GM23338 (cell line): ENCODE measurements at places on chromosomes 4 and X.
A peak's percentile ranks its signal among the peaks of the same experiment; 100 is the strongest.

DNA sequence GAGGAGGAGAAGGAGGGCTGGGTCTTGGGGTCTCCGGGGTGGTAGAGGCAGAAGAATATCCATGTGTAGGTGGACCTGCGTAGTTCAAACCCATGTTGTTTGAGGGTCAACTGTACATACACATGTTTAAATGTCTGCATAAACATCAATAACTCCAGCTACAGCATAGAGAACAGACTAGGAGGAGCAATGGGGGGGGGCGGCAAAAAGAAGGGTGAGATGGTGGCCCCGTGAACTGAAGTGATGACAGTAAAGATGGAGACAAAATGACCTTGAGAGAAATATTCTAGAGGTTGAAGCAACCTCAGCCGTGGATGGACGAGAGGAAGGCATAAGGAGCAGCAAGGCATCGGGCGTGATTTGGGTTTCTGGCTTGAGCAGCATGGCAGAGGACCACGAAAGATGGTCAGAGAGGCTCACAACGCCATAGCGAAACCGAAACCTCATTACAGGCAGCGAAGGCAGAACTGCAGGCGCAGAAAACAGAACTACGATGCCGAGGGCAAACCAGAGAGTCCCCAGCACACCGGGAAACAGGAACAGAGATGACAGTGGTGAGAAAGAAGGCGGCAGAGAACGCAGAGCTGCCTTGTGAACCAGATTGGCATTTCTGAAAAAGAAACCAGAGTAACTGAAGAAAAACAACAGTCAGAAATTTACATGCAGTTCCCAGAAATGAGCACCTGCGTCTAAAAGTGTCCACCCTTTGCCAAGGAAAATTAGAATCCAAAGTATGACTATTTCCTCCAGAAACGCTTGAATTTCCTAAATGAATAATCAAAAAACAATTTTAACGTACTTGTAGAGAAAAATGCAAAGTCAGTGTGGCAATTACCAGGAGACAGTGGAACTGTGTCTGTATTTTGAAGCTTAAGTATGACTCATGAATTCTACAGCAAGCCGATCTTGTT, 50.3 kb upstream of the ENPP6 start:
- DNase-seq = no peak

DNA sequence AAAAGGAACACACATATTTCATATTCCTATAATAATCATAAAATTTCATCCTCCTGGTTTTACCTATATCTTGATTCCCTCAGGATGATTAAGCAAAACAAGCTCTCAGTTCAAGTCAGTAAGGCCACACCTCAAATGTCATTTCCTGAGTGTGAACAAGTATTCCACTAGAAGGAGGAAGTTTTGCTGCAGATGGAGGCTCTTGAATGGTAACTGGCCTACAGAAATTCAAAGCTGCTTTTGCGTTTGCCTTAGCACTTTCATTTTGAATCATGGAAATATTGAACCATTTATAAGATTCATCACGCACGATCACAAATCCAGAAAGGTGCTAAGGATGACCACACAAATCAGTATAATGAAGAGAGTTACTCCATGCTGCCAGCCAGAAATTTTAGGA, 254.4 kb upstream of the CXXC4 start:
- DNase-seq = no peak

DNA sequence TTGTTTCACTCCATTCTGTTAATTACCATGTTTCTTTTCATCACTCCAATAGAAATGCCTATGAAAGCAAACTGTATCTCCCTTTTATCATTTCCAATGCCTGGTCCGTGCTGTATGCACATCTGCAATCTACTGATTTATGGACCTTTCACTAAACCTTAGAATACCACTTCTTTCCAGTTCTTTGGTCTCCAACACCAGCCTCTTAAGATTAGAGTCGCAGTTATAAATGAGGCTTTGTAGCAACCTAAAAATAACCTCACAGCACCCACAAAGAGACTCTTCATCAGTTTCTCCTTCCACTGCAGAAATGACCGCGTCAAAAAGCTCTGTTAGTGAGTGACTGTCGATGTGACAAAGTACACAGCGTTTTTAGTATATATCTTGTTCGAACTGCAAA, 282.6 kb downstream of the ADGRA3 start:
- DNase-seq = no peak

DNA sequence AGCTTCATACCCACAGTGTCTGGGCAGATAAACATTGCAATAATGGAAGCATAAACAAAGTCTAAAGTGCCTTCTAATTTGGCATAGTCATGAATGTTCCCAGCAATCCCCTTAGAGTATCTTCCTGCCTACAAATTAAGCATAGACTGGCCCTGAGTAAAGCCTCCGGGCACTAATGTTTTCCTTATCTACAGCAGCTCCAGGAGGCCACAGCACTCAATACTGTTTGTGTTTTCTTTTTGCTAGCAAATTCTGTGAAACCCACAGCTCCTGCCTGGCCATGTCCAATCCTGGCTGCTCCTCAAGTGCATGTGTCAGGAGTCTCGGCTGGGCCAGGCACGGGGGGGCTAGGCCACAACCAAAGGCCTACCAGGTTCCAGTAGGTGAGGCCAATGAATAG, 102.7 kb upstream of the TBC1D9 start:
- DNase-seq = no peak

- DNase-seq = no peak
Observed at GRCh38 chr4:174192943-174193342, 90.5 kb downstream of the FBXO8 start.

- DNase-seq = no peak
Observed at GRCh38 chr4:25308761-25309160, 3.8 kb upstream of the ZCCHC4 start.

DNA sequence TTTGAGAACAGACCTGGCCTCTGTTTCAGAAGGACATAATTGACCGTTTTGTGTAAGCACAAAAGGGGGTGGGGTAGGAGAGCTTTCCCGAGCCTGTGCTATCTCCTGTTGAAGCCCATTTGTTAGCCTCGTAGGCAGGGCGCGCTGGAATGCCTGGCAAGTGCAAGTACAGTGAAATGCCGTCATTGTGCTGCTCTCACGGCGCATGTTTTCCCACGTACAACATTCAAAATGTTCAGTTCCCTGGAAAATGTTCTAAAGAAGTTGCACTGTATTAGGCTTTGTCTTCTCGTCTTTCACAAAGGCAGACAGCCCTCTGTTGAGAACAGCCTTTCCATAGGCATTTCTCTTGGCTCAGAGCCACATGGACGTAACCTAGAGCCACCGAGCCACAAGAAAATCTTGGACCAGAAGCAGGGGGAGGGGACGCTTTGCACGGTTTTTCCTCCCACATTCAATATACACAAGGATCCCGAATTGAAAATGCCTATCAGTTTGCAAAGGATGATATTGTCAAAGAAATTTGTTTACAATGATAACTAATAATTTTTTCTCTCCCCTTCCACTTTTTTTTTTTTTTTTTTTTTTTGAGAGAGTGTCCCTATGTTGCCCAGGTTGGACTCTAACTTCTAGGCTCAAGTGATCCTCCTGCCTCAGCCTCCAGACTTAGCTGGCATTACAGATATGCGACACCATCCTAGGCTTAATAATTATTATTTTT, 54.6 kb upstream of the RAPGEF2 start:
- DNase-seq = peak; percentile 63

- DNase-seq = peak; percentile 45
Observed at GRCh38 chrX:10725071-10725470, 104.7 kb upstream of the MID1 start.

GRCh38 chrX:84322083-84322827, 134.3 kb upstream of the RPS6KA6 start:
- no peak for DNase-seq

- no peak for DNase-seq
Observed at GRCh38 chr4:118997601-118998000, 108.9 kb downstream of the SYNPO2 start.
